ENCODE measurements at places on chromosomes 3 and 15.

DNA sequence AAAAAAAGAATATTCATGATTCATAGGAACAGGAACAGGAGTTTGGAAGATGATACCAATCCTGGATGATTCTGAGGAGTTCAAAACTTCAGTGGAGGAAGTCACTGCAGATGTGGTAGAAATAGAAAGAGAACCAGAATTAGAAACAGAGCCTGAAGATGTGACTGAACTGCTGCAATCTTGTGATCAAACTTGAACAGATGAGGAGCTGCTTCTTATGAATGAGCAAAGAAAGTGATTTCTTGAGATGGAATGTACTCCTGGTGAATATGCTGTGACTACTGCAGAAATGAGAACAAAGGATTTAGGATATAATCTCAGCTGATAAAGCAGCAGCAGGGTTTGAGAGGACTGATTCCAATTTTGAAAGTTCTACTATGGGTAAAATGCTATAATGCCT lies 72.7 kb downstream of the GSK3B start:
- no peak overlapping the region for H3K4me3 ChIP-seq
- no peak for DNase-seq
- no peaks in the 10 kb centered on the region for H3K36me3 ChIP-seq
- H3K27ac ChIP-seq = no peak overlapping the region
- H3K4me1 ChIP-seq = peaks cover 7% of the 10 kb centered on the region
- H3K27me3 ChIP-seq = no peaks in the 10 kb centered on the region

GRCh38 chr3:152202976-152203626 lies 65.6 kb upstream of the MBNL1 start:
- H3K27ac ChIP-seq = no peak overlapping the region

DNA sequence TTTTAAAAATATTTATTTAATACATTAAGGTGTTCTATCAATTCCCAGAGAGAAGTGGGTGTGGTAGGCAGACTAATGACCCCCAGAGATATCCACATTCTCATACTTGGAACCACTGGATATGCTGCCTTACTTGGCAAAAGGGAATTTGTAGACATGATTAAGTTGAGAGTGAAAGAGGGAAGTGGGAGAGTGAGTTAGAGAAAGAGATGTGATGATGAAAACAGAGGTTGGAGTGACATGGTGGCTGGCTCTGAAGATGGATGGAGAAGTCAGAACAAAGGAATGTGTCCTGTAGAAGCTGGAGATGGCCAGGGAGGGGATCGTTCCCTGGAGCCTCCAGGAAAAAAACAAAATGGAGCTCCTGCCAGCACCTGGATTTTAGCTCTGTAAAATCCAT lies 32.0 kb downstream of the TNFAIP8L3 start:
- no peaks in the 10 kb centered on the region for H3K4me1 ChIP-seq
- H3K27me3 ChIP-seq = peaks cover 7% of the 10 kb centered on the region
- H3K27ac ChIP-seq = no peak overlapping the region
- no peak overlapping the region for H3K4me3 ChIP-seq
- H3K36me3 ChIP-seq = no peaks in the 10 kb centered on the region

- no peak overlapping the region for H3K27ac ChIP-seq
- H3K27me3 ChIP-seq = no peaks in the 10 kb centered on the region
- no peak for DNase-seq
- H3K4me1 ChIP-seq = peaks cover 9% of the 10 kb centered on the region
- no peak overlapping the region for H3K4me3 ChIP-seq
- H3K36me3 ChIP-seq = no peaks in the 10 kb centered on the region
These were observed 9.7 kb downstream of the GP9 start for GRCh38 chr3:129070086-129070885.

DNA sequence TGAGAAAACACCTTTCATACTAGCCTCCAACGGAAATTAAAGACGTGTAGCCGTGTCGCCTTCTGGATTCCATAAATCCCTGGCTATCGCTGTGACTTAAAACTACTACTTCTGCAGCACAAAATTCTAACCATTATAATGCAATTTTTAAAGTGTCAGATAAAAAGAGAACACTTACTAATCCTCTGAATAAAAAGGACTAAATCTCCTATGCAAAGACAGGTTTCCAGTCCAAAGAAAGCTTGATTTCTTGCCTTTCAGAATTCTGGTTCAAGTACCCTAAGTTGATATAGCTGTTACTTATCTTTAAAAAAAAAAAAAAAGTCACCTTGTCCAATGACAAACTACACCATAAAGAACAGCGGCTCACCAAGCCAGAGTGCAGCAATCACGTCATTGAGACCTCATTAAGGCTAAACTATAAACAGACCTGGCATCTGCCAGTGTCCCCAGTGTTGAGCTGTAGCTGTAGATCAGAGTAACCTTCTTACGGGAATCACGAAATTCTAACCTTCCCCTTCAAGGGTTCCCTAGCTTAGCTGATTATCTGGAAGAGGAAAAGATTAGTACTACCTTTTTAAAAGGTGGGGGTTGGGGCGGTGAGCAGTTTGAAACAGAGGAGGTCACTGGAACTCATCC lies 2.2 kb downstream of the ABCC5 start:
- peaks cover 15% of the 10 kb centered on the region for H3K36me3 ChIP-seq
- DNase-seq = no peak
- peaks cover 22% of the 10 kb centered on the region for H3K4me1 ChIP-seq
- H3K27me3 ChIP-seq = no peaks in the 10 kb centered on the region

- no peak overlapping the region for H3K27ac ChIP-seq
- H3K4me3 ChIP-seq = no peak overlapping the region
- no peaks in the 10 kb centered on the region for H3K36me3 ChIP-seq
- no peak for DNase-seq
- H3K27me3 ChIP-seq = no peaks in the 10 kb centered on the region
- H3K4me1 ChIP-seq = no peaks in the 10 kb centered on the region
These were observed 47.2 kb downstream of the DIPK2A start for GRCh38 chr3:144018776-144019175.

GRCh38 chr3:50286322-50287227 lies 5.7 kb downstream of the IFRD2 start:
- no peak overlapping the region for H3K27ac ChIP-seq
- no peak for DNase-seq
- H3K27me3 ChIP-seq = no peaks in the 10 kb centered on the region

- no peak overlapping the region for H3K27ac ChIP-seq
- peaks cover 25% of the 10 kb centered on the region for H3K36me3 ChIP-seq
- no peak for DNase-seq
- peaks cover 90% of the 10 kb centered on the region for H3K4me1 ChIP-seq
These were observed 110.9 kb downstream of the IQSEC1 start for GRCh38 chr3:12962292-12962691.

DNA sequence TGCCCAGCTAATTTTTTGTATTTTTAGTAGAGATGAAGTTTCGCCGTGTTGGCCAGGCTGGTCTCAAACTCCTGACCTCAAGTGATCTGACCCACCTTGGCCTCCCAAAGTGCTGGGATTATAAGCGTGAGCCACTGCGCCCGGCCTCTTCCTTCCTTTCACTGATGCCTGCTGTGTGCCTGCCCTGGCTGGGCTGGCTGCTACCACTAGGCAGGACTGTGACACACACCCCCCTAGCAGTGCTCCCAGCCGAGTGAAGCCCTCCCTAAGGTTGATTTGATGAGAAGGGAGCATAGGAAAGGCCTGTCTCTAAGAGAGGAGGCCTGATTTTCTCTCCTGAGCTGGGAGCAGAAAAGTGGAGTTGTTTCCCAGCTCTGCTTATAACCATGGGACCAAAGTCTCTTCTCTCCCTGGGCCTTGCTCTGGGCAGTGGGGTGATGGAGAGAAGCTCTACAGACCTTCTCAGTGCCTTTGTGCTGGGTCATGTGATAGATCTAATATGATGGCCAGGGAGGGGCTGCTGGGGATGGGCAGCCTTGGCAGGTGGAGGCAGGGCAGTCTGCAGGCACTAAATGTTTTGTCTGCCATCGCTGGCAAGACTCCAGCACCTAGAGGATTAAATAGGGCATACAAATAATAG lies 20.1 kb upstream of the SFMBT1 start:
- H3K4me1 ChIP-seq = no peaks in the 10 kb centered on the region
- no peak overlapping the region for H3K27ac ChIP-seq
- no peak overlapping the region for H3K4me3 ChIP-seq

- DNase-seq = no peak
- H3K27me3 ChIP-seq = no peaks in the 10 kb centered on the region
- no peaks in the 10 kb centered on the region for H3K36me3 ChIP-seq
- H3K4me1 ChIP-seq = no peaks in the 10 kb centered on the region
- no peak overlapping the region for H3K4me3 ChIP-seq
These were observed 588.7 kb upstream of the CBLB start for GRCh38 chr3:106457281-106458180.

- H3K27me3 ChIP-seq = no peaks in the 10 kb centered on the region
- no peak for DNase-seq
- H3K27ac ChIP-seq = no peak overlapping the region
- no peaks in the 10 kb centered on the region for H3K4me1 ChIP-seq
- H3K4me3 ChIP-seq = no peak overlapping the region
- no peaks in the 10 kb centered on the region for H3K36me3 ChIP-seq
These were observed 8.1 kb upstream of the GNB5 start for GRCh38 chr15:52199271-52199670.

GRCh38 chr3:114450008-114450596 lies 156.3 kb downstream of the TIGIT start:
- no peaks in the 10 kb centered on the region for H3K36me3 ChIP-seq
- no peak overlapping the region for H3K27ac ChIP-seq
- peaks cover 2% of the 10 kb centered on the region for H3K27me3 ChIP-seq
- DNase-seq = no peak
- H3K4me1 ChIP-seq = peaks cover 12% of the 10 kb centered on the region

- no peaks in the 10 kb centered on the region for H3K27me3 ChIP-seq
- no peak overlapping the region for H3K4me3 ChIP-seq
- DNase-seq = no peak
- H3K27ac ChIP-seq = no peak overlapping the region
These were observed 16.4 kb downstream of the SRPRB start for GRCh38 chr3:133821767-133822638.

GRCh38 chr15:74050556-74051234 lies 31.7 kb downstream of the GOLGA6A start:
- no peak for DNase-seq
- peaks cover 15% of the 10 kb centered on the region for H3K4me1 ChIP-seq
- H3K36me3 ChIP-seq = no peaks in the 10 kb centered on the region
- no peak overlapping the region for H3K4me3 ChIP-seq
- H3K27me3 ChIP-seq = no peaks in the 10 kb centered on the region
- H3K27ac ChIP-seq = no peak overlapping the region

- no peaks in the 10 kb centered on the region for H3K4me1 ChIP-seq
- H3K27me3 ChIP-seq = peaks cover 10% of the 10 kb centered on the region
- H3K4me3 ChIP-seq = no peak overlapping the region
- no peak overlapping the region for H3K27ac ChIP-seq
- no peaks in the 10 kb centered on the region for H3K36me3 ChIP-seq
- no peak for DNase-seq
These were observed 177.1 kb downstream of the UACA start for GRCh38 chr15:70586241-70586640.

Data from CD14-positive monocyte (primary cell).